ENCODE measurements at places on chromosomes 11 and 22. TPM values are rescaled to one million over a fixed set of nuclear protein-coding genes. Genes with fewer than 3 reads are reported as not detected.

DNA sequence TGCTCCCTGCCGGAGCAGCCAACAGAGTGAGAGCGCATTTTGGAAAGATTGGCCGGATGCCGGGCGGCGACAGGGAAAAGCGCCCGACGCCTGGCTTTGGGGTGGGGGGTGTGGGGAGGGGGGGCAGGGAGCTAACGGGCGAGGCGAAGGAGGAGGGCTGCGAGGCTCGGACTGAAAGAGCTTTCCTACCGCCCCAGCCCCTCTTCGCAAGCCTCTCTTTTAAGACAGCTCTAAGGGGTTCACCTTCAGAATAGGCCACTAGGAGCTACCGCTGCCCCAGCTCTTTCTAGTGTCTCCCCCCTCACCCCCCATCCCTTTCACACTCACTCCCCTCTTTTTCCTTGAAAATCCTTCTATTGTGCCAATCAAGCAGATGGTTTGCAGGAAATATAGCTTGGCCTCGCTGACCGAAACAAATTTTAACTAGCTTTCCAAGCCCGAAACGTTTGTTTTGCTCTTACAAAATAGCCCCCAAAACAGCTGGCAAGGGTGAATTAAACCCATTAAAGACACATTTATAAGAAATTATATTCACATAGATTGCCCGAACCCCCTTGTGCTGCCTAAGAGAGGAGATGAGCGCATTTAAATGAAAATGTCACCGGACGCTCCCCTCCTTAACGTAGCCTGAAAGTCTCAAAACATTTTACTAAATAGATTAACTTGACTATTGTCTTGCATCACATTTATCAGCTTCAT is 3.7 kb upstream of the DBX1 start:
- DNase-seq, result no peak

- DNase-seq, result no peak
Measured at GRCh38 chr11:119207415-119207960, 1.3 kb downstream of the CBL start.

DNA sequence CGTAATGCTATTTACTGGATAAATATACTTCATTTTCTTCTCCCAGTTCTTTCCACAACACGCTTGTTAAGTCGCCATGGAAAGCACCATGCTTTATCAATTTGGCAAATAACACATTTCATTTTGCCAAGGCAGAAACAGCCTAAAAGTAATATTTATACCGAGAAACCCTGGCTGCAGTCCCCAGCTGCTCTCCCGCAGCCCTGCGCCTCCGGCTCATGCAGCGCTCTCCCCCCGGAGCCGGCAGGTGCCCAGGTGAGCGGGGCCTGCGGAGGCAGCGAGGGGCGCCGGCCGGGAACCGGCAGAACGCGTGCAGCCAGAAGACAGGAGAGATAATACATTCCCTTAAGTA is 681 bp upstream of the ARHGEF12 start:
- DNase-seq, result no peak

DNA sequence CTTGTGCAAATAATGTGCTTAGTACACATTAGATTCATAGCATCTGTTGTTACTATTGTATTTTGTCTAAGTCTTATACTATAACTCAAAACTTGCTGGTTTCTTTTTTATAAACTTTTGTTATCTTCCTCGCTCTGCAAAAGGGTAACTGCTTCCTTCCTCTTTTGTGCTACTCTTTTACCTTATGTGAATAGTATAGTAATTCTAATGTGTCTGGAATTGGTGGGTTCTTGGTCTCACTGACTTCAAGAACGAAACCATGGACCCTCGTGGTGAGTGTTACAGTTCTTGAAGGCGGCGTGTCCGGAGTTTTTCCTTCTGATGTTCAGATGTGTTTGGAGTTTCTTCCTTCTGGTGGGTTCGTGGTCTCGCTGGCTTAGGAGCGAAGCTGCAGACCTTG is 563.1 kb upstream of the LUZP2 start:
- no peak for DNase-seq

GRCh38 chr22:30332994-30333706 is 6.4 kb upstream of the TBC1D10A start:
- no peak for DNase-seq

DNA sequence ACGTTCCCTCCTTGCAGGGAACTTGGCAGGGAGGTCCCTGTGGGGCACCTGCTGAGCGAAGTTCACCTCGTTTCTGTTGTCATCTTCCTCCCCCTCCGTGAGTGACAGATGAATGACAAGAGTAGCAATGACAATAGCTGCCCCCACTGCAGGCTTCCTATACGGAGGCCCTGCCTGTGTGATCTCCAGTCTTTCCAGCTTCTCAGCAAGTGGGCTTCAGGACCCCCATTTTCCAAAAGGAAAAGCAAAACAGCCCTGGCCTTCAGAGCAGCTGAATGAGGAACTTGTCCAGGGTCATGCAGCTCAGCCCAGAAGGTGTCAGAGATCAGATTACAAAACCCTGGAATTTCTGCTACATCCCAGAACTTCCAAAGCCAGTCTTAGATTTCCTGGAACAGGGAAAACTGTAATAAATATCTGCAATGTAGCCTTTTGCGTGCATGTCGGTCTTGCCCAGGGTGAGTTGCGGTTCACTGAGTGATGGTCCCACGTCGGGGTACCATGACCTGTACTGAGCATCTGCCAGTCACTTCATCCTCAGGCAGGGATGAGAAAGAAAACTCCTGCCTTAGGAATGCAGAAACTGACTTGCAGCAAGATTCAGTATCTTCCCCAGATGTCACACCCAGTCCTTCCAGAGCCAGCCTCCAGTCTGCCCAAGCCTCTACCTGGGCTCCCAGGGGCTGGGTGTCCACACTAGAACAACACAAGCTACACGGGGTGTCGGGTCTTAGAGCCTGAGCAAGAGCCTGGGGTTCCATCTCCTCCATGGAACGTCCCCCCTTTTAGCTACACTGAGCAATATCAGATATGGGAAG is 1457.0 kb downstream of the BRD1 start:
- no peak for DNase-seq

GRCh38 chr11:114441921-114442320 is 2.7 kb downstream of the REXO2 start:
- DNase-seq, result no peak

GRCh38 chr11:19389787-19390303 is 149.1 kb upstream of the E2F8 start:
- DNase-seq, result no peak

GRCh38 chr22:48821346-48821690 is 1006.4 kb downstream of the BRD1 start:
- no peak for DNase-seq

DNA sequence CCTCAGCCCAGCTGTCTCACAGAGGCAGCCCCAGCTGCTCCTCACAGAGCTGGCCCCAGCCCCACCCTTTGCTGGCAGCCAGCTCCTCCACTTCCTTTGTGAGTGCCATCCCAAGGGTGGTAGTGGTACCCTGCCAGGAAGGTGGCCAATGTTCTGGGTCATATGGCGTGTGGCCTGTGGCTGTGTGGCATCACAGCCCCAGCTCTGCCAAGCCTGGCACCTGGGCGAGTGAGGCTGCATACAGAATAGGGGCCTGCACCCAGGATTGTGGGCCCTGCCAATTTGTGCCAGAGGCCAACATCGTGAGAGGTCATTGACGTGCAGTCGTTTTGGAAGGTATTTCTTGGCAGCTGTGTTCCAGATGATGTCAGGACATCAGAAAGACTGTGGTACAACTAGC is 10.7 kb downstream of the TUB start:
- DNase-seq, result no peak

DNA sequence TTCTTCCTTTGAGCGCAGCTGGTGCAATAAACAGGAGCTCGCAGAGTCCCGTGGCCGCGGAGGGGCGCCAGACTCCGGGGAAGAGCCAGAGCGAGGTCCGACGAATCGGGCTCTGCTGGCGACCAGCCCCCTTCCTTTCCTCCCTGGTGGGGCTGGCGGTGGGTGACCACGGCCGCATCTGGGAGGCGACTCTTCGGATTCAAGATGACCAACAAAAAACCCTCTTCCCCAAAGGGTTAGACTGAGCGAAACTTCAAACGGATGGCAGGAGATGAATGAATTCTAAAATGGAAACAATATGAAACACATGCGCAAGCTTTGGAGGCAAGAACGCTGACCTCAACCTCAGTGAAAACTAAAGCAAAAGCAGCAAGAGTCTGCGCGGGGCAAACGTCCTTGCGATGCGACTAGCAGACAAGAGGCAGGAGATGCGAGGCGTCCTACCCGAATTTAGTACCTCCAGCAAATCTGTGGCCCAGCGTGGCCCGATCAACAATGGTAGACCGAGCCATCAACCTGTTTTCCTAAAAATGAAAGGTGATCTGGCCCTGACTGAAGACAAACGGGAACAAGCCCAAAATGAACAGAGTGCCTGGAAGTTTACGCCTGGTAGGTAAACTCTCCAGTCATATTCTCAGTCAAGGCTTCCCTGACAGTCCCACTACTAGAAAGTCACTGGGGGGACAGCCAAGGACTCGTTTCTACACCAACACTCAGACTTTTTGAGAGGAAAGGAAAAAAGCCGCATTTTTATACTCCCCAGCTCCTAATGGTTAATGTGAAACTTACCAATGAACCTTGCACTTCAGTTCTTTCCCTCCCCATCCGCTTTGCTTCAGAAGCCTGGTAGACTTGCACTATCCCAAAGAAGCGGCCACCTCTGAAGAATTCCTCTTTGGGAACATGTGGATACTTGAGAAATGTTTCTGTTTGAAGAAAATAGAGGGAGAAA is 11.6 kb downstream of the MMP3 start:
- DNase-seq, result peak; percentile 12

- DNase-seq, result no peak
Measured at GRCh38 chr22:28146401-28147314, 227.6 kb upstream of the PITPNB start.

DNA sequence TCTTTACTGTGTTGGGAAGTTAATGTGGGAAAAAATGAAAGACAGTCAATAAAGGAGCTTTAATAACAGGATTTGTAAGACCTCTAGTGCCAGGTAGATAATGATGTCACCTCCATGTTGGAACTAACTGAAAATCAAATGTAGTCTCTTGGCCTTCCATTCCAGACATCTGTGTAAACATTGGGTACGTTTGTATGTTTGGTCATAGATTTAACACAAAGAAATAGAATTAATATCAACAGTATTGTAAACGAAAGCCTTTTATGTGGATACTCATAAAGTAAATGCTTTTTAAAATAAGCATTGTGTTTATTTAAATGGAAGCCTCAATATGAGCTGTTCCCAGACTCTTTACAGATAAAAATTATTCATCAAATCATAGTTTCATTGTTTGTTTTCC is 605.7 kb downstream of the METTL15 start:
- DNase-seq, result no peak

DNA sequence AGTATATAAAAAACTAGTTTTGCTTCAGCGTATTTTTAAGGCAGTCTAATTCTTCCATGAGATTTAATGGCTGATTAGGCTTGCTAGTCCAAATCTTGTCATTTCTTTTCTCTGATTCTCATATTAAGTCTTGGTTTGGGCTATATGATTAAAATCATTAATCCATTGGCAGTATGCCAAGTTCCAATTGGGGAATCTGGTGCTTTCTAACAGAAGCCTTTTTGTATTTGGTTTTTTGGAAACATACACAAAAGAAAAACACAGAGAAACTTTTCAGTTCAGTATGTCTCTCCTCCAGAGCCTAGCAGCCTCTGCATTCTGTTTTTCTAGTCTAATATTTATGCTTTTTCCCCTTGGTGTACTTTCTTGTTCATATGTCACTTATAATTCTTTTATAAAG is 37.9 kb downstream of the SWAP70 start:
- DNase-seq, result no peak

GRCh38 chr11:12900496-12900895 is 108.6 kb upstream of the RASSF10 start:
- DNase-seq, result no peak

Gene DEFB131B
- not detected for total RNA-seq

Gene CREBZF
- total RNA-seq, result 19.1 TPM

Gene DDX17
- 253 TPM for total RNA-seq

Gene SERPIND1
- total RNA-seq, result 0.74 TPM

Gene OR52I1
- not detected for total RNA-seq

Gene PKP3
- total RNA-seq, result 0.26 TPM

Gene NAT10
- 22.4 TPM for total RNA-seq
